ENCODE measurements at places on chromosomes 12 and 14.
A peak's percentile ranks its signal among the peaks of the same experiment; 100 is the strongest.

DNA sequence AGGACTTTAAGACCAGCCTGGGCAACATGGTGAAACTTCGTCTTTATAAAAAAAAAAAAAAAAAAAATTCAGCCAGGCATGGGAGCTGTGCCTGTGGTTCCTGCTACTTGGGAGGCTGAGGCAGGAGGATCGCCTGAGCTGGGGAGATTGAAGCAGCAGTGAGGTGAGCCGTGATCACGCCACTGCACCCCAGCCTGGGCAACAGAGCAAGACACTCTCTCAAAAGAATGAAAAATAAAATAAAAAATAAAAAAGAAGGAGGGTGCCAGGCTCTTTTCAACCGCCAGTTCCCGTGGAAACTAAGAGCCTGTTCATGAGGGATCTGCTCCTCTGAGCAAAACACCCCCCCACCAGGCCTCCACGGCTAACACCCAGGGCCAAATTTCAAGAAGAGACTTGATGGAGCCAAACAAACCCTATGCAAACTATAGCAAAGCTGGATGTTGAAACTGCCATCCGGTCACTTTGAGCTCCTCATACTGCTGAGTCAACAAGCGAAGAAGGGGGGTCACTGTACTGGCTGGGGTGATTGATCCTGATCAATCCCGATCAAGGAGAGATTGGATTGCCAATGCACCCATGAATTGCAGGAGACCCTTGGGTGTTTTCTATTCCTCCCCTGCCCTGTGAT is 23.4 kb downstream of the DLK1 start:
- DNase-seq, result no peak

DNA sequence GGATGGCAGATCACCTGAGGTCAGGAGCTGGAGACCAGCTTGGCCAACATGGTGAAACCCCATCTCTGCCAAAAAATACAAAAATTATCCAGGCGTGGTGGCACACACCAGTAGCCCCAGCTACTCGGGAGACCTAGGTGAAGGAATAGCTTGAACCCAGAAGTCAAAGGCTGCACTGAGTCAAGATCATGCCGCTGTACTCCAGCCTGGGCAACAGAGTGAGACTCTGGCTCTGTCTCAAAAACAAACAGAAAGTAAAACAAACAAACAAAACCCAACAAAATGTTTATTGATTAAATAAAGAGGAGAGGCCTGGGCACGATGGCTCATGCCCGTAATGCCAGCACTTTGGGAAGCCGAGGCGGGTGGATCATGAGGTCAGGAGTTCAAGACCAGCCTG is 5.5 kb downstream of the ZCCHC8 start:
- no peak for DNase-seq

DNA sequence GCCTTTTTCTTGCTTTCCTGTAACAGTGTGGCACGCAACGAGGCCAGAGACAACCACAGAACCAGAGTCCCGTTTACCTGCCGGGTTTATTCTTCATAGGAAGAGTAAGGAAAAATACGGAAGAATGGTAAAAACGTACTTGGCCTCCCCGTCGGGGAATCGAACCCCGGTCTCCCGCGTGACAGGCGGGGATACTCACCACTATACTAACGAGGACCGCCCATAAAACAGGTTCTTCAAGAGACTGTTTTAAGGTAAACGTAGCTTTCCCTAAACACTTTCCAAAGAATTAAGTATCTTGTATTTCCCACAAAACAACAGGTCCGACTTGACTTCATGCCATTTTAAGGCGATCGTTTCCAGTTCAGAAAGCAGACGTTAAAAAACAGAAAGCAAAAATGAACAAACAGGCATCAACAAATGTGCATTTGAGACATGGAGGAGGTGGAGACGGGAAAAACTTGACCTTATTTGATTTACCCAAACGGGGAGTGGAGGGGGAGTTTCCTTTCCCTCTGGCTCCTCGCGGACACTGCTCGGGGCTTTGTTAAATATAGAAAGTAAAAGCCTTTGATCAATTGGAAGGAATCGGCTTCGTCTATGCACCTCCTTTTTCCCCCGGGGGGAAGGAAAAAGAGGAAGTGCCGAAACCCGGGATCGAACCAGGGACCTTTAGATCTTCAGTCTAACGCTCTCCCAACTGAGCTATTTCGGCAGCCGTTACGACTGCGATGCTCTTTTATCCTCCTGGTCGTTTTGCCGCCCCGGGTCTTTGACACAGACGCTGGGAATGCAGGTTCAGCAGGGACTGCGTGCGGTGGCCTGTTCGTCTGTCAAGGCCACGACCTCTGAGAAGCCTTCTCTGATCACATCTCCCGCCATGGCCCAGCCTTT is 13.0 kb upstream of the UBC start:
- no peak for DNase-seq

- DNase-seq, result no peak
These were observed 554.5 kb downstream of the AACS start for GRCh38 chr12:125619723-125620122.

GRCh38 chr14:92850492-92850891 is 56.4 kb downstream of the GOLGA5 start:
- no peak for DNase-seq

DNA sequence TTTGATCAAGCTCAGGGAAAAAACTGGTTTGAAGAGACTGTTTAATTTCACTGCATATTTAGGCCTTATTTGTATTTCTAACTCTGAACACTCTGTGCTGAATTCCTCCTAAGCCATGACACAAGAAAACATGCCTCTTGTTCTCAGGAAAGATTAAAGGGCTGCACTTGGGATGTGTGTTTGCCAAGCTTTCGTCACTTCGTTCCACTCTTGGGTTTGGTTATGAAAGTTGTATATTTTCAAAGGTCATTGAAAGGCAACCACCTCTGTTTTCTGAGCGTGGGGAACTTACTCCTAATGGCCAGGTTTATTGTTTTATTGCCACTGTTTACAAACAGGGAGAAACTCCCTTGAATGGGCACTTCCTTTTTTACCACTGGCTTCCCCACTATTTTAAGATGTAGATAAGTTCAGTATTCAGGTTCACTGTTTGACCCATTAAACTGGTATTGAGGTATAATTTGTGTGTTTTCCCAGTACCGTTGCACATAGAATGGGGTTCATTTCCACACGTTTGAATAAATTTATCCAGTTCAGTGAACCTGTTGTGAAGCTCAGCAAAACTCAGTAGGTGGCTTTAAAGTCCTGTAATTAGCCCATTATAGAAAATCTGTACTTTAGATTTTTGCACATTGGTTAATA is 65.3 kb downstream of the NKX2-1 start:
- DNase-seq, result no peak

GRCh38 chr12:78308701-78309100 is 478.0 kb downstream of the NAV3 start:
- DNase-seq, result no peak

- no peak for DNase-seq
These were observed 101.9 kb downstream of the GAS2L3 start for GRCh38 chr12:100675432-100675831.

DNA sequence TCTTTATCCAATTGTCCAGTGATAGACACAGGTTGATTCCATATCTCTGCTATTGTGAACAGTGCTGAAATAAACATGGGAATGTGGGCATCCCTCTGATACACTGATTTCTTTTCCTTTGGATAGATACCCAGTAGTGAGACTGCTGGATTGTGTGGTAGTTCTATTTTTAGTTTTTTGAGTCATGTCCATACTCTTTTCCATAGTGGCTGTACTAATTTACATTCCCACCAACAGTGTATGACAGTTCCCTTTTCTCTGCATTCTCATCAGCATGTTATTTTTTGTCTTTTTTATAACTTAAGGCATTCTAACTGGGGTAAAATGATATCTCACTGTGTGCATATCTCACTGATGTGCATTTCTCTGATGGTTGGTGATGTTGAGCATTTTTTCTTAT is 24.8 kb upstream of the VASH1 start:
- no peak for DNase-seq

DNA sequence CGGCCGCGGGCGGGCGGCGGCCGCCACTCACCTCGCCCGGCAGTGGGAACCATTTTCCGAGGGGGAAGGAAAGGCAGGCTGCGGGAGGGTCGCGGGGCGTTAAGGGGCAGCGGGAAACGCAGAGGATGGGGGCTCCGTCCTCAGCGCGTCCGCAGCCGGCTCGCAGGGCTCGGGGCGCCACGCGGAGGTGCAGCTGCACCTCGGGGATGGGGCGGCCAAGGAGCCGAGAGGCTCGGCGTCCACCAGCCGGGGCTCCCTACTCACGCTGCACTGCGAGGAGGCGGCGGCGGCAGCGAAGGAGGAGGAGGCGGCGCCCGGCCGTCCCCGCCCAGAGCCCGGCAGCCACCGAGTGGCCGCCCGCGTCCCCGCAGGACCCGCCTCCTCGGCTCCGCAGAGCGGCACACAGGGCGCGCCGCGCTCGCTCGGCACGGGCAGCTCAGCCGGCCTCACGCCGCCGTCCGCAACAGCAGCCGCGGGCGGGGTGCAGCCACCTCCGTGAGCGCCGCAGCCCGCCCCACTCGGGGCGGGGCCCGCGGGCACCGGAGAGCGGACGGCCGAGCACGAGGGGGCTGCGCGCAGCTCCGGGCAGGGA is at the start of gene ATP2B1:
ATP2B1 (minus strand) TSS at position 274 of the 592 bp plus-strand sequence. CDS start 52,952 bp downstream, outside the sequence.
- peak; percentile 62 for DNase-seq

DNA sequence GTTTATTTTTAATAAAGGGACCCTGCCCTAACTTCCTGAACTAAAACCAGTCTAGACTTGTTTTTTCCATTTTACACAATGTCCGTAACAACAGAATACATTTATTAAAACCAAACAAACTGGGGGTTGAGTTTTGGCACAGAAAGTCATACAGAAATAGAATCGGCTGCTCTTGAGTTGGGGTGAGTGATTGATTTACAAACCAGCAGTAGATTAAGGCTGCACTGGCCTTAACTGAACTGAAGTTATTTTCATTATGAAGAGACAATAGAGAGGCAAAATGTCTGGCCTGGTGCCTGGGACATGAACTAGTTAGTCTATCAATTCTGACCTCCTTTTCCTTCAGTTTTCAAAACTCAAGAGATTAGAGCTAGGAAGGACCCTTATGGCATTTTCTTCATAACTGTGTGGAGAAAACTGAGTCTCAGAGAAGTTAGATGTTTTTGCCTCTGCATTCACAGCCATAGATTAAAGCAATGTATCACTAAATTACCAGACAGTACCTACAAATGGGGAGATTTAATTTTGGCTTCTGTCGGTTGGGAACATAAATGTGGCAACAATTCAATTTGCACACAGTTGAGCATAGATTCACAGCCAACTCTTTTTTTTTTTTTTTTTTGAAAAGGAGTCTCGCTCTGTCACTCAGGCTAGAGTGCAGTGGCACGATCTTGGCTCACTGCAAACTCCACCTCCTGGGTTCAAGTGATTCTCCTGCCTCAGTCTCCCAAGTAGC is 19.8 kb upstream of the MGP start:
- DNase-seq, result no peak

DNA sequence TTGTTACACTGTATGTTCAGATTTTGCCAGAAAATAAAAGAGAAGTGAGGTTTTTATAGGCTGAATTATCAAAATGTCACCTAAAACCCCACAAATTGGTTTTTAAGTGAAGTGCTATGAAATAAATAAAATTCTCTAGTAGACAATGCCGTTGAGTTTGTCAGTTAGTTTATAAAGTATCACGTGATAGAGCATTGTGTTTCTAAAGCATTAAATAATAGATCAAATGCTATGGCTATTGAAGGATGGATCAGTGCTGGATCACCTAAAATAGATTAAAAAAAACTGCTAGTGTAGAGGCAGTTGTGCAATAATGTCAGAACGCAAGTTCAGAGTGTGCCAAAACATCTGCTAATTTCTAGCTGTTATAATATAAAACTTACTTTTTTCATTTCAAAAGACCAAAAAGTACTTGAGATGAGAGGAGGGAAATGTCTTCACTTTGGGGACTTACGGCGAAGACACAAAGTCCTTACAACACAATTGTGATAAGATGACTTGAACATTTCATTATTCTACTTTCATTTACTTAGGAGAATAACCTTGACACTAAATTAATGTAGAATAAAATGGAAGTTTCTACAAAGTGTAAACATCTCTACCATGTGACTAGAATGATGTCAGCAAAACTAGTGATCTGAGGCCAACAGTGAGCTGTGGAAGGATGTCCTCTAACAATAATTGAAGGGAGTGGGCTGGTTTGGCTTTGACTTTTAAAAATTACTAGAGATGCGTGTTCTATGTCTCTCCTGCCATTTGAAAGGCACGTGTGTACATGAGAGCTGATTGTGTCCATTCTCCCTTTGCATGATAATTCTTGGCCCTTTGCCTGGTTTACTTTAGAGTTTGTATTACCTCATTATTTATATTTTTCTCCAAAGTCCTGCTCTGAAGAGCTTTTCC is 154.4 kb upstream of the PDE3A start:
- DNase-seq, result no peak

GRCh38 chr14:83006121-83006670 is 1472.5 kb upstream of the SEL1L start:
- no peak for DNase-seq

DNA sequence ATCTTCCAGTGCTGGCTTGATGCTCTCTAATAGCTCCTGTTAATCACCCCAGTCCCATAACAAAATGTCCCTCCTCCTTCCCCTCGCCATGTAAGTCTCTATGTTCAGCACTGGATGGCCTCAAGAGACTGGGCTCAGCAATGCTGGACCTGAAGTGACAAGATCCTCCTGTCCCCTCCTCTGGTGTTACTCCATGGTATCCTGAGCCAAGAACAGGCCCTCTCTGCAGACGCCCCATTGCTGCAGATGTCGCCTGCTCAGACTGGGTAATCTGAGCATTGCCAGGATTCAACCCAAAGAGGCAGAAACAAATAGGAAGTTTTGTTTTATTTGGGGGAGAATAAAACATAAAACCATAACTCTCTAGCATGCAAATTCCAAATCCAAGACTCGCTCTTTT is 149.7 kb downstream of the NTF3 start:
- DNase-seq, result no peak

- DNase-seq, result no peak
These were observed 436 bp downstream of the VPS33A start for GRCh38 chr12:122265886-122266229.
